Neural crest cell (in vitro differentiated cells): ENCODE measurements at places on chromosomes 7 and 10. TPM values are rescaled to one million over a fixed set of nuclear protein-coding genes. Genes with fewer than 3 reads are reported as not detected.
A peak's percentile ranks its signal among the peaks of the same experiment; 100 is the strongest.

The PDIA4 gene
- total RNA-seq = 151 and 154 TPM in 2 replicates

The CUX1 gene
- total RNA-seq = 56.0 and 60.0 TPM in 2 replicates

The FAM25G gene
- not detected in 2 replicates for total RNA-seq

The PPP1R9A gene
- total RNA-seq = 21.2 and 22.7 TPM in 2 replicates

- peaks cover 20% of the 10 kb centered on the region for H3K4me1 ChIP-seq
- H3K4me3 ChIP-seq = no peak overlapping the region
- H3K36me3 ChIP-seq = no peaks in the 10 kb centered on the region
- no peak for DNase-seq
Measured at GRCh38 chr10:75788394-75789205, 357.2 kb downstream of the LRMDA start.

- H3K4me3 ChIP-seq = no peak overlapping the region
- DNase-seq = no peak
- no peak overlapping the region for H3K27ac ChIP-seq
Measured at GRCh38 chr10:113076949-113077348, 126.9 kb downstream of the TCF7L2 start.

- peak overlapping the region; percentile 97 for H3K4me3 ChIP-seq
- H3K27me3 ChIP-seq = peaks cover 6% of the 10 kb centered on the region
- peaks cover 7% of the 10 kb centered on the region for H3K36me3 ChIP-seq
- H3K27ac ChIP-seq = peak overlapping the region; percentile 95
Measured at GRCh38 chr10:104122225-104123107, 495 bp downstream of the SFR1 start.

DNA sequence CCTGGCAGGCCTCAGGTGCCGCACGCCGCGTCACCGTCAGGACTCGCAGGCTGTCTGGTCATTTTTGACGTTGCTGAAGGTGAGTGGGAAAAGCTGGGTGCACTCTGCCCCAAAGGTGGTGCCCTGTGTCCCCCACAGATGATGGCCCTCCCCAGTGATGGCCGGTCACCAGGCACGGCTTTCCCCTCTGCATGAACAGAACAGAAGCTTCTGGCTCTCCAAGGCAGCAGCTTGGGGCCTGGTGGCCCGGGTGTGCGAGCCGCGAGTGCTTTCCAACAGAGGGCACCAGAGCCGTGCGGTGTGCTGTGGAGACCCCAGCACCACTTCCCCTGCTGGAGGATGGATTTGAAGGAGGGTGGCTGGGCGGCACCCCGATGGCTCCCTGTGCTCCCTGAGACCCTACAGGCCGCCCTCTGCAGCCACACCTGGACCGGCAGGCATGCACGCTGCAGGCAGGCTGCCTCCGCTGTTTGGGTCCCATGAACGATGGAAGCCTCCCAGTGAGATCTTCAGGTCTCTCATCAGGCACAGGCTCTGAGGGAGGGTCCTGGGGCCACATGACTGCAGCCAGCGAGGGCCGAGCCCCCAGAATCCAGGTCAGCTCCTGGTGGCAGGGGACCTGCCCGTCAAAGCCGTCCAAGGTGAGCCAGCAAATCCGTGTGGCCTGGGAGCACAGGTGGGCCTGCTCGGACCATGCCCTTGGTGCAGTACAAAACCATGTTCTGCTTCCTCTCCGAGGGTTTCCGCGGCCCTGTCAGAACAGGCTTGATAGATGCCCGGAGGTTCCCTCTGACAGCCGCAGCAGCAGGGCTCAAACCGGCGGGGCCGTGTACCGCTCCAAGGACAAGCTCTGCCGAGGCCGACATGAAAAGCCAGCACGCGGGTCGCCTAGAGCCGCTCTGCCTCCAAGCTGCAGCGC, 195.4 kb downstream of the EBF3 start:
- H3K27ac ChIP-seq = no peak overlapping the region
- H3K4me1 ChIP-seq = no peaks in the 10 kb centered on the region
- H3K36me3 ChIP-seq = no peaks in the 10 kb centered on the region
- no peak for DNase-seq
- no peak overlapping the region for H3K4me3 ChIP-seq

GRCh38 chr10:44291091-44291490, 93.8 kb downstream of the CXCL12 start:
- no peak overlapping the region for H3K4me3 ChIP-seq
- no peak for DNase-seq
- H3K27me3 ChIP-seq = no peaks in the 10 kb centered on the region

DNA sequence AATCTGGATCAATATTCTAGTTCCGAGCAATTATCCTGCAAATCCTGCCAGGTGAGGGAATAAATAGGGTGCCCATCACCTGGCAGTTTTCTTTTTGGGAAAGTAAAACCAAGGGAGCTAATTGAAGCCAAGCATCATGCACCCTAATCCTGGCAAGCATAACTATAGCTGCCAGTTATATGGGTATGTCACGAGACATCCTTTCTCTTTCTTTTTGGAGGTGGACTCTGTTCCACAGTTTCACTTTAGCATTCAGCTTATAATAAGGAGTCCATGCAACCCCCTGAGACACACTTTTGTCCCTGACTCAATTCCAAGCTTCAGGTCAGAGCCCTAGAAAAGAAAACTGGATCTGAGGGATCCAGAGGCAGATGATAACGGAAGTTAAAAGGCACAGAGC, 222.5 kb downstream of the PHF14 start:
- H3K4me1 ChIP-seq = peaks cover 20% of the 10 kb centered on the region
- H3K27ac ChIP-seq = no peak overlapping the region
- H3K4me3 ChIP-seq = no peak overlapping the region
- H3K27me3 ChIP-seq = no peaks in the 10 kb centered on the region

DNA sequence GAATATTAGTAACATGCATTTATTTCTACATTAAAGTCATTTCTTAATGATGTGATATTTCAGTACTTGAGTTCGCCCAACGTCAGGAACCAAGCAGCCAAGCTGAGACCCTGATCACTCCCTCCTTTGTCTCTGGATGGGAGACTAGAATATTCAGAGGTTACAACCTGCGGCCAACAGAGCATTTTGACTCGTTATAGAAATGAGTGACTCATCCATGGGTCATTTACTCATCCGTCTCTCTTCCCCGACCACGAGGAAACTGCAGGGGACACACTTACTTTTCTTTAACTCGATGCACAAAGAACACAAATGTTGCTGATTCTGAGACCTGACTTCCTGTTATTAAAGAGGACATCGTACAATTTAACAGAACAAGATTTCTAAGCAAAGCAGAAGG, 343.3 kb downstream of the FRMD4A start:
- no peak for DNase-seq
- peak overlapping the region; percentile 9 for H3K4me3 ChIP-seq
- peaks cover 58% of the 10 kb centered on the region for H3K4me1 ChIP-seq

- no peak overlapping the region for H3K4me3 ChIP-seq
- H3K36me3 ChIP-seq = no peaks in the 10 kb centered on the region
Measured at GRCh38 chr10:100791369-100792058, 46.1 kb downstream of the PAX2 start.
